ENCODE measurements at places on chromosomes 13 and 19.

DNA sequence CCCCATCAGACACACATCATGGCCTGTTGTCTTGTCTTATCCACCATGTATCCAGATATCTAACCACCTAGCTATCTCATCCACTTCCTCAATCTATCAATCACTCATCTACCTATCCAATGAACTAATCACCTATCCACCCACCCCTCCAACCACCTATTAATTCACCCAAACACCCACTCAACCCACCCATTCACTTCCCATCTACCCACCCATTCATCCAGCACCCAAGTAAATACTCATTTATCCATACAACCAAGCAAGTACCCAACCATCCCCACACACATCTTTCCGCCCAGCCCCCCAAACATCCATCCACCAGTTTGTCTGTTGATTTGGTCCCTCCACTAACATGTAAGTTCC lies 753 bp upstream of the WIZ start:
- DNase-seq: no peak

DNA sequence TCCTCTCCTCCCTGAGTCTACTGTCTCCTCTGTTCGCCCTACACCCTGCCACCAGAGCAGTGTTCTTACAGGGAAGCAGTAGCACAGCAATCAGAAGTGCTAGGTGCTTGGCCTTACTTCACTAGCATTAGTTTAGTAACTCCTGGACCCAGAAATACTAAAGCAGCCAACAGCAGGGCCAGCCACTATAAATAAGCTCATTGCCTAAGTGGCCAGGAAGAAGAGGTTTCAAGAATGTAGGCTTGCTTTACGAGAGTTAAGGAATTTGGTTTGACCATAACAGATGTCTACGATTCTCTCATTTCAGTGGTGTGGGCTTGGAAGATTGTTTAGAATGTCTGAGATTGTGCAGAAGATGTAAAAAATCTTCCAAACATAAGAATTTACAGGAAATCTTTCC lies 103.3 kb downstream of the ZAR1L start:
- DNase-seq: no peak

GRCh38 chr13:111409413-111409812 lies 89.0 kb downstream of the TEX29 start:
- DNase-seq: no peak

DNA sequence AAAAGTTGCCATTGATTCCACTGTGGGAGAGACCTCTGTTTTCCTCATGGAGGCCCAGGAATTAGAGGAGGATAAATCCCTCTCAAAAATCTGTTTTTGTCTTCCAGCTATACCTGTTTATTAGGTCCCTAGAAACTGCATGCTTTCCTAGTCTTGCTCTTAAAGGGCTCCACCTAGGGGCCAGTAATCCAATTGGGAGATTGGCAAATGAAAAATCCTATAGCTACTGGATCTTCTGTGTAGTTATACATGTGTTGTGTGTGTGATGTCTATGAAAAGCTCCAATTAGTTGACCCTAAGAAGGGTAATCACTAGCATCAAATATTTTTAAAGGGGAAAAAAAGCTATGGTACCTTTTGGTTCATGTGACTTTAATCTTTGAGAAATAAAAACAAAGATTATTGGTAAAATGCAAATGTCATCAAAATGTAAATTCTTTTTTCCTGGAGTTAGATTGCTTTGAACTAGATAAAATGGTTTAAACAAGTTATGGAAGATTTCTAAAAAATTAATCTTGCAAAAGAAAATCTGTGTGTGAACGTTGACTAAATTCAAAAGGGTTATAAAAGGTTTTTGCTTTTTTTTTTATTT lies 63.4 kb upstream of the C1QTNF9B start:
- no peak for DNase-seq

GRCh38 chr19:6126335-6126974 lies 9.0 kb upstream of the ACSBG2 start:
- no peak for DNase-seq

- no peak for DNase-seq
Observed at GRCh38 chr13:99335603-99336002, 28.4 kb upstream of the GPR183 start.
